Iris pigment epithelial cell (primary cell): ENCODE measurements at places on chromosomes 2 and 18.
A peak's percentile ranks its signal among the peaks of the same experiment; 100 is the strongest.

DNA sequence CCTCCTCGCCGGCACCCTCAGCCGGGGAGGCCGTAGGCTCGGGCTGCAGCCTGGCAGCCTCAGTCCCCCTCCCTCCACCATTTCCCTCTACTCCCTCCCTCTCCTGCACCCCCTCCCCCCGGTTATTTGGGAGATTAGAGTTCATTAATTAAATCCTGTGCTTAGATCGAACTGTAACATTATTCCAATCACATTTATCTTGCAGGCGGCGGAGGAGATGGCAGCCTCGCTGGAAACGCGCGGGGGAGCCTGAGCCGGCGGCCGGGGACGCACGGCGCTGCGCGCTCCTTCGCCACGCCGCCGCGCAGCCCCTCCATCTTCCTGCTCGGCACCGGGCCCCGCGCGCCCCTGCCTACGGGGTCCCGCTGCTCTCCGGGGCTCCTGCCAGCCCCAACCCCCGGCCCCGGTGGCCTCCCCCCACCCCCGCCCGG lies at the start of gene ST8SIA3:
ST8SIA3 (plus strand) TSS at position 287 of the 431 bp plus-strand sequence. CDS start 290 bp downstream, outside the sequence.
- no peak for DNase-seq

DNA sequence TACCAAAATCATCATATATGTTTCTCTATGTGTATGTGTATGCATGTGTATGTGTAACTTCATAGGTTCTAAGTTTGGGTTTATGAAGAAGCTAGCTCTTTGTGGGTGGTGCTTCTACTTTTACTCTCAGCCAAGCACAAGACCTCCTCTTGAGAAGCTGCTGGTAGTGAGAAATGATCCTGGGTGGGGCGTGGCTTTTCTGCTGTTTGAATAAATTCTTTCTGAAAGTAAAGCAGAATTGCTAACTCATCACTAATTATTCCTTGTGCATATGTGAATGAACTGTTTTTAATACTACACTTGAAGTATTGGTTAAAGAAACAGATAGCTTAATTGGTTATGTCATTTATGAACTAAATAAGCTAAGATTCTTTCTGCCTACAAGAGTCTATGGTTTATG lies 7.6 kb upstream of the GAREM1 start:
- DNase-seq = no peak

- no peak for DNase-seq
These were observed 188.6 kb downstream of the SH3RF3 start for GRCh38 chr2:109317471-109318095.

DNA sequence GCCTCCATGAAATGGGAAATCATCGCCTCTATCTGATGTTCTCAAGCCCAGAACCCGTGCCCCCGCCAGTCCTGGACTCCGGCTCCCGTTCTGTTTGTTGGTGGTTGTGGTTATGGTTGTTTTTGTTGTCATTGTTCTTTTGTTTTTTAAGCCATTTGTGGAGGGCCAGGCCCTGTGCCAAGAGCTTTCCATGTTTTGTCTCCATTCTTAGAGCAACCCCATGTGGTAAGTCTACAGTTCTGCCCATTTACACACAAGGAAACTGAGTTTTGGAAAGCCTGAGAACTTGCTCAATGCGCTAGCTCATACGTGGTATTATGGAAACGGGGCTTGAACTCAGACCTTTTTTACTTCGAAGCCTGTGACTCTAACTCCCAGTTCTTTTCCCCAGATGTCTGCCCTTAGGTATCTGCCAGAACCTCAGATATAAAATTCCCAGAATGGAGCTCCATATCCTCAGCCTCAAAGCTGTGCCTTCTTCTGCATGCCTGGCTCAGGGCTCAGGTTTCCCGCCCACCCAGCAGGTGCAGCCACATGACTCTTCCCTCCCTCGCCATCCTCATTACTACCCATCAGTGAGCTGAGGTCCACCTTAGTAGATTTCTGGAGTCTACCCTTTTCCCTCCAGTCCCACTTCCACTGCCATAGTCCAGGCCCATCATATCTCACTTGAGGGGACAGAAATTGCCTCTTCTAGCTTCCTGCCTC lies 194.1 kb downstream of the KLHL29 start:
- DNase-seq = no peak

DNA sequence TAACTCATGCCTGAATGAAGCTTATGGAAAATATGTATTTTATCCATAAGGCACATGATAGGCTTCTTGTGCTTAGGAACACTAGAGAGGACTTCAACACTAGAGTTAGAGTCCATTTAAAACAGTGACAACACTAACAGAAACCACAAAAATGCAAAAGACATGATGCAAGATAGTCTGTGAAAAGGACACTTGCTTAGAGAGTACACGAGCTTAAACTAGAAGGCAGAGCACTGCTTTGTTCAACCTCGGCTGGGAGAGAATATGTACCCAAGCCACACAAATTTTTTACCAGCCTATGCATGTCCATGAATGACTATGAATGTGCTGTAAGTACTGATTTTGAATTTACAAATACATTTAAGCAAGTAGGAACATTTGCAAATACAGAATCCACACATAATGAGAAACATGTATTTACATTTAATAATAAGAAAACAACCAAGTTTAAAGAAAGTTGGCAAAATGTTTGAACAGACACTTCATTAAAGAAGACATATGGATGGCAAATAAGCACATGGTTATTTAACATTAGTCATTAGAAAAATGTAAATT lies 130.6 kb downstream of the SPOPL start:
- peak; percentile 38 for DNase-seq

DNA sequence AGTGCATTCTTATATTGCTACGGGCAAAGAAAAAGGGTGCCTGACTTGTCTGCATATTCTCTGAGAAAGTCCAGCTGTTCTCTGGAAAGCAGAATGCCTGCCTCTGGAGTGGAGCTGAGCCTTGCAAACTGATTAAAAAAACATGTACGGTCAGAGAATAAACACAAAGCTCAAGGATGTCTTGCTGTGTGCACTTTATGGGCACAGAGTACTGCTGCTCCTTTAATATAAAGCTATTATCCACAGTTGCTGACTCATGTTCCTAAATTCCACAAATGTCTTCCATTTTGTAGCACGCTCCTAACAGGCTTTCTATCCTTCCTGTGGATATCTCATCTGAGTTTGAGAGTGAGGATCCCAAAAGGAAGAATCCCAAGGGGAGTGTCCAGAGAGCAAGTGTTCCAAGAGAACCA lies 229.0 kb downstream of the MREG start:
- DNase-seq = peak; percentile 55

- no peak for DNase-seq
These were observed 49.7 kb downstream of the CTAGE1 start for GRCh38 chr18:22368021-22368420.

- peak; percentile 58 for DNase-seq
These were observed 6.0 kb upstream of the UGT1A5 start for GRCh38 chr2:233706720-233707119.

DNA sequence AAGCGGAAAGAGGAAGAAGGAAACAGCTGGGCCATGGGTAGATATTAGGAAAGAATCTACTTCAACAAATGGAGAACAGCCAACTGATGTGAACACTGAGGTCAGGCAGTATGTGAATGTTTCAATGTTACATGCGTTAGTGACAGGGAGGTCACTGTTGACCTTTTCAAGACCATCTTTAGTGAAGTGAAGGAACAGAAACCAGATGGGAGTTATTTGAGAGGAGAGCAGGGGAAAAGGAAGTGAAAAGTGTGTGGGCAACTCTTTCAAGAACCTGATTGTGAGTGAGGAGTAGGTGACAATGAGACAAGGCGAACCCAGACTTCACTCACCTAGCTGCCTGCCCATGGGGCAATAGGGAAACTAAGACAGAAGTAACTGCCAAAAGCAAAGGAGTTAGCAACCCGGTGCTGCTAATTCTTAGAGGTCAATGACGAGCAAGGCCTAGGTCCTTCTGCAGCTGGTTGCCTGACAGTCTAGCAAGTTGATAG lies 67.0 kb downstream of the SP3 start:
- DNase-seq = no peak

DNA sequence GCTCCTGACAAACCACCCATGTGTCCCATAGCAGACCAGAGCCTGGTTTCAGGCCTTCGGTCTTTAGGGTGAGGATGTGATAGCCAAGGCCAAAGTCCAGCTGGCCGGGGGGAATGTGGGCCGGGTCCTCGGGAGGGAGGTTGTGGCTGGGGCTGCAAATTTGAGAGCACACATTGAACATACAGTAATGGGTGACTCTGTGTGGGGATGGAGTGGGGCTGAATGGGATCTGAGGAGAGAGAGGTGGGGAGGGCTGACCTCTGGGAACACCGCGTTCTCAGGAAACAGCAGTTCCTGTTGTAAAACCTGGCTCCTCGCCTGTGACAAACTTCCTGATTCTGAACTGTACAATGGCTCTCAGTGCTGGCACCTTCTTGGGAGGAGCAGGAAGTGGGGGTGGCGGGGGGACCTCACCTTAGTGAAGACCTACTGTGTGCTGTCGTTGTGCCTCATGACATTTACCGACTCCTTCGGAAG lies 48.8 kb downstream of the MCFD2 start:
- DNase-seq = no peak

GRCh38 chr2:18545384-18545783 lies 15.1 kb downstream of the RDH14 start:
- DNase-seq = peak; percentile 78

DNA sequence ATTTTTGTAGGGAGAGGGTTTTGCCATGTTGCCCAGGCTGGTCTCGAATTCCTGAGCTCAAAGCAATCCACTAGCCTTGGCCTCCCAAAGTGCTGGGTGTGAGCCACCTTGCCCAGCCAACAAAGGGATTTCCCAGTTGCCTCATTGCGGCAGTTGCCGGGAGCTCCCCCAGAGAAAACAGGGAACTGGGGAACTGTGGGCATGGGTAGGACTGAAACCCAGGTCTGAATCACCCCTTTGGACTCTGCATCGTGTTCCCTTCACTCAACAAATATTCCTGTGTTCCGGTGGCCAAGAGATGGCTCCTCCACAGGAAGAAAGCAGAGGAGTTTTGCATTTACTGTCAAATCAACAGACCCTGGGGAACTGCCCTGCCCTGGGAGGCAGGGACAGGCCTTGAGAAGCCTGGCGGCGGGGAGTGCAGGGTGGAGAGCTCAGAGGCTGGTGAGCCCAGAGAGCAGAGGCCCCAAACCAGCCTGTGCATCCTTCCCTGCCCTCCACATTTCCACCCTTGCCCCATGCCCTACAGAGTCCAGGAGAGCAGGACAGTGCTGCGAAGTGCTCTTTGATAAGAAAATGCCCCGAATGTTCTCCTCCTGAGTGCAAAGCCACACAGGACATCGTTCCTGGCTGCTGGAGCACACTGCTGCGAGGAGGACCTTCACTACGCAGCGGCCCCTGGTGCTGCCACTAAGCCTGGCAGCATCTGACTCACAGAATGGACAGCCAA lies 24.9 kb downstream of the MYO7B start:
- no peak for DNase-seq

DNA sequence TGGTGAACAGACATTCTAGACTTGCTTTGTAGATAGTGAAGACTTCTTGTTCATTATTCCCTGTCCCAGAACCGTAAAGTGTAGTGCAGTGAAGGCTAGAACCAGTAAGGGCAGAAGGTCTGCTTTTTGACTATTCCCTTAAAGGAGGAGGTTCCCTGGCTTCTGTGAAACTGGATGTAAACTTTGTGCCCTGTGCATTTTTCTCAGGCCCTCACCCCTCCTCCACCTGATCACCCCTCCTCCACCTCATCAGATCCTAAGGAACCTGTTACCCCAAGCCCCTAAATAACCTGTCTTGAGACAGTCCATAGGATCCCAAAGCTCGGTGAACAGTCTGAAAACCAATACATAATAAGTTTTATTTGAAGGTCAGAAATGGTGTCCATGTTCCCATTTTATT lies 33.7 kb downstream of the SFT2D3 start:
- no peak for DNase-seq

DNA sequence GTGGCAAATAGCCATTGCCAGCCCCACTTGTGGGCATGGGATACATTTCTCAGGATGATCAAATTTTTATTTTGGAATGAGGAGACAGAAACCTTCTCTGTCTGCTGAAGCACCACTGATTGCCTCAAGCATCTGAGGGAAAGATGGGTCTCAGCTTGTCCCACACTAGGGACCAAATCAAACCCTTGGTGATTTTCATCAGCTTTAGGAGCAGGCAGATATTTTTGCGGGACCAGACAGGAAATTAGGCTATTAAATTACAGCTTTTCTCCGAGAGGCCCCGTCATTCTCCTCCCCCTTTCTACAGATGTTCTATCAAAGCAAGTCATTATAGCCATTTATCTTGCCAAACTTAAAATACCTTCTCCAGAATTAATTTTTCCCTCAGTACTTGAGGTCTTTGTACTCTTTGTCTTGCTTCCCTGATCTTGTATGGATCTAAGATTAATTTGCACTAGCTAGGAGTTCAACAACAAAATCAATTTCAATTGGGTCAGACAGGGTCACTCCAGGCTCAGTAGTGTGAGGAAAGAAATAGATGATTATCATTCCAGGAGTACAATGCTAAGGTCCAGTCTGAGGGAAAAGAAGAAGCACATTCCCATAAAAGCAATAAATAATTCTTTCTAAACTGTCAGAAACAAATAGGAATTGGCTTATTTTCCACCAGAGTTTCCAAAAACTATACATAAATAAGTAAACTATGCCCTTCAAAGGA lies 818.1 kb upstream of the SOX11 start:
- no peak for DNase-seq

- no peak for DNase-seq
These were observed 295.0 kb downstream of the NR4A2 start for GRCh38 chr2:156037482-156037881.

GRCh38 chr2:106124106-106124756 lies 69.9 kb downstream of the UXS1 start:
- no peak for DNase-seq

GRCh38 chr2:130152816-130153595 lies 8.1 kb upstream of the CCDC74B start:
- DNase-seq = no peak

- DNase-seq = no peak
These were observed 430.0 kb upstream of the ID2 start for GRCh38 chr2:8251856-8252255.

DNA sequence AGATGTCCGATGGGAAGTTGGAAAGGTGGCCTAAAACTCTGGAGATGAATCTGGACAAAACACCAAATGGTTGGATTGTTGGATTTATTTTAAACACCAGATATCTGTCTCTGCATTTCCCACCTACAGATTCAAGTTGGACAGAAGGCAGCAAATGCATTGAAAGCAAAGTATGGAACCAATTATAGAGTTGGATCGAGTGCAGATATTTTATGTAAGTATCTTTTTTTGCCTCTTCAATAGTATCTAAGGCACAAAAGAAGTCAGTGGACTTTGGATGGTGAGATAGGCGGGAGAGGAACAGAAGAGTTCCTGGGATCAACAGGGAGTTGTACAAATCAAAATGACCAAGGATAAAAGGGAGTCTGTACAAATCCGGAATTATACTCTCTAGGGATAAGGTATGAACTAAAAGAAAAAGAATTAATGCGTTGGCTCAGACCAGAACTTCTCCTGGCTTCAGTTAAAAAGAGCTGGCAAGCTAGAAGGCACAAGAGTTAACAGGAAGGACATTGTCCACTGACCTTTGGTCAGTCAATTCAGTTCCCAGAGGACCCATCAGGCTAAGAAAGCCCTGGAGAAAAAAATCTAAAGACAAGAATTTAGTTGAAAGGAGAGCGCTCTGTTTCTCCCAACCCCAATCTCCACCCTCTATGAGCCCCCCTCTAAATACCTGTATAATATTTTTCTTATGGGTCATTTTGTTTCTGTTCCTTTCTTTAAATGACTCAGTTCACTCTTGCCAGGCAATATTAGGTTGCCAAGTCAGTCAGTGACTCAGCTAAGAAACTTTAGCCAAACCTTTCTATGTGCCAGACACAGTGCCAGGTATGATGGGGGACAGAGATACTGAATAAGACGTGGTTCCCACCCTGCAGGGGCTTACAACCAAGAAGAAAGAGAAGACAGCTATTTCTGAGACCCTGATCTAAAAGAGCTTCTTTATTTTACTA lies 29.1 kb downstream of the CPO start:
- DNase-seq = no peak

- no peak for DNase-seq
These were observed 36.8 kb downstream of the EML6 start for GRCh38 chr2:54760310-54760709.
